Right cardiac atrium (tissue), 5 donors: ENCODE measurements at places on chromosomes 7 and 10. TPM values are rescaled to one million over a fixed set of nuclear protein-coding genes. Genes with fewer than 3 reads are reported as not detected.

Gene GPER1
- 6.7 TPM for total RNA-seq

Gene PIP
- total RNA-seq = not detected

Gene SH2D4B
- total RNA-seq = not detected

Gene SDK1
- total RNA-seq = 2.4 TPM

Gene NPC1L1
- total RNA-seq = 0.08 TPM

Gene ANXA8
- 1.3 TPM for total RNA-seq

Gene GIMAP5
- 24.2 TPM for total RNA-seq

Gene HIBADH
- 66.8 TPM for total RNA-seq

Gene FZD1
- total RNA-seq = 11.8 TPM

Gene GRM3
- total RNA-seq = 0.14 TPM

Gene MMD2
- not detected for total RNA-seq

Gene AOAH
- 3.1 TPM for total RNA-seq

Gene CLRN3
- not detected for total RNA-seq

Gene PLCE1
- total RNA-seq = 23.4 TPM

Gene ZNF438
- total RNA-seq = 16.2 TPM

Gene GNAT3
- total RNA-seq = not detected

Gene STEAP2
- 29.9 TPM for total RNA-seq

Gene LIPJ
- 0.06 TPM for total RNA-seq

Gene ZEB1
- total RNA-seq = 72.8 TPM

Gene NME8
- total RNA-seq = not detected
